ENCODE measurements at places on chromosomes 5 and 9. TPM values are rescaled to one million over a fixed set of nuclear protein-coding genes. Genes with fewer than 3 reads are reported as not detected.

The SCGB3A1 gene
- not detected for total RNA-seq

GRCh38 chr9:111102793-111103464, 64.7 kb upstream of the LPAR1 start:
- H3K27ac ChIP-seq = no peak overlapping the region
- H3K4me1 ChIP-seq = no peaks in the 10 kb centered on the region
- H3K4me3 ChIP-seq = no peak overlapping the region
- DNase-seq = no peak
- no peaks in the 10 kb centered on the region for H3K36me3 ChIP-seq
- no peaks in the 10 kb centered on the region for H3K27me3 ChIP-seq

The TAF1L gene
- not detected for total RNA-seq

DNA sequence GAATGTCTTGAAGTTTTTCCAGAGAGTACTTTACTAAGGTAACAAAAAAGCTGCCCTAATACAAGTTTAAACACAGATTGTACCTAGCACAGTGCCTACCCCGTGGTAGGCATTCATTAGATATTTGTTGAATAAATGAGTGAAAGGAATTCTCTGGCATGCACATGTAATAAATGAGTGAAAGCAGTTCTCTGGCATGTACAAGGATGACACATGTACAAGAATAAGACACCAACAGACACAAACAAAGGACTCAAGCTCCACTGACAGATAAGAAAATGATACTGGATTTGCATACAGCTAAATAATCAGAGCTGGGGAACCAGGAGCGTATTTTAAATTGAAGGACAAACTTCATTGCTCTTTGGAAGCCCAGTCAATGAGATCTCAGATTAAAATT, 535.8 kb downstream of the EFNA5 start:
- H3K27me3 ChIP-seq = no peaks in the 10 kb centered on the region
- no peaks in the 10 kb centered on the region for H3K36me3 ChIP-seq
- H3K27ac ChIP-seq = no peak overlapping the region
- DNase-seq = no peak
- H3K4me1 ChIP-seq = no peaks in the 10 kb centered on the region

GRCh38 chr5:76180814-76181805, 97.9 kb downstream of the SV2C start:
- H3K4me3 ChIP-seq = no peak overlapping the region
- no peak overlapping the region for H3K27ac ChIP-seq
- peaks cover 4% of the 10 kb centered on the region for H3K36me3 ChIP-seq
- H3K27me3 ChIP-seq = peaks cover 2% of the 10 kb centered on the region
- peaks cover 8% of the 10 kb centered on the region for H3K4me1 ChIP-seq

- no peak overlapping the region for H3K27ac ChIP-seq
- H3K4me3 ChIP-seq = no peak overlapping the region
- no peak for DNase-seq
- no peaks in the 10 kb centered on the region for H3K36me3 ChIP-seq
- H3K27me3 ChIP-seq = no peaks in the 10 kb centered on the region
- H3K4me1 ChIP-seq = no peaks in the 10 kb centered on the region
Measured at GRCh38 chr9:86730163-86730928, 217.0 kb downstream of the GAS1 start.
